ENCODE measurements at places on chromosomes 2 and 18. TPM values are rescaled to one million over a fixed set of nuclear protein-coding genes. Genes with fewer than 3 reads are reported as not detected.

- no peak for DNase-seq
Measured at GRCh38 chr2:227415538-227416424, 28.0 kb upstream of the SCYGR1 start.

DNA sequence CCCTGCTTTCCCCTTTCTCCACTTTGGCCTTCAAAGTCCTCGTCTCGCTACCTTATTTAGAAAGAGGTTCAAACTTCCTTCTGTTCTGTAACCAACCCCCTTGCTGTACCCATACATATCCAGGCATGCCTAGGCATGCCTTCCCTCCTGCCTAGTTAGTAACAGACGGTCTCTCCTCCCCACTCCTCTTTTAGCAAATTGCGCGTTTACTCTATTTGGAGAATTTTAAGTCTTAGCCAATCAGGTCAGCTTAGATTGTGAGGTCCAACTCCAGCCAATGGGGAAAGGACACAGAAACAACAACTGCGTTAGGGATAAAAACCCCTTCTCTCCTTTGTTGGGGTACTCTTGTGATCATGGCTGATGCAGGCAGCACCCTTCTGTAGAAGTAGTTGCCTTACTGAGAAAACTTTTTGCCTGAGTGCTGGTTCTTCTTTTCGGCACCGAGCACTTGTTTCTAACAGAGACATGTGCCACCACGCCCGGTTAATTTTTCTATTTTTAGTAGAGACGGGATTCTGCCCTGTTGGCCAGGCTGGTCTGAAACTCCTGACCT lies 85.9 kb upstream of the FOXI3 start:
- DNase-seq: no peak

GRCh38 chr2:233101141-233101540 lies 41.0 kb downstream of the INPP5D start:
- no peak for DNase-seq

DNA sequence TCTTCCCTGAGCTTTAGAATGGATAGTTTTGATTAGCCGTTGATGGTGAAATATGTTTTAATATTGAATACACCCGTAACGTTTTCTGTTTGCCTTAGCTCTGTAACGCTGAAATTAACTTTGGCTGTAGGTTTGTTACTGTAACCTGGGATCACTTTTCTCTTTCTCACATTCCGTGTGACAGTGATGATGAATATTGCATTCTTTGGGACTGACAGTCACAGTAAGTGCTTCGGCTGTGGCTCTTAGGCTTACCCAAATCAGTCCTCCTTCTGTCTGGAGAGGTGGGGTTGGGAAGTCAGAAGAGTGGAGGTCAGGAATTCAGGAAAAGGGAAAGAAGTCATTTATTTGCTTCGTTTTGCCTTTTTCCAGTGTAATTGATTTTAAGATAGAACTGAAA lies 18.0 kb downstream of the RMC1 start:
- DNase-seq: no peak

- DNase-seq: no peak
Measured at GRCh38 chr2:237459226-237459625, 27.8 kb upstream of the MLPH start.

- DNase-seq: no peak
Measured at GRCh38 chr2:201517094-201517493, 65.6 kb downstream of the STRADB start.

DNA sequence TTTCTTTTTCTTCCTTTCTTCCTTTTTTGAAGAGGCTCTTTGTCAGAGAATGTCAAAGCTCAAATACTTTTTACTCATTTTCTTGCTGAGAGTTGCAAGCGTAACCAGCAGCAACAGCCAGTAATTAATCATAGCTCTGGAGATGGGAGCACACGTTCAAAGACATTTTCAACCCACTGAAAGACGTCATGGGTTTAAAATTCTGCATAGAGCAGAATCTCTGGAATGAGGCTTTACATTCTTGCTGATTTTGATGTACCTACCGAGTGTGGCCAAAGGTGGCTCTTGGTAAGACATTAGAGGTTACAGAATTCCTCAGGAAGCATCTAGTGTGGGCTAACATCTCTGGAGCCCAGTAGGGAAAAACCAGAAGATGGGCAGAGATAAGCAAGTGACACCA lies 292.5 kb downstream of the MTX2 start:
- no peak for DNase-seq

GRCh38 chr18:30455741-30456140 lies 586.8 kb downstream of the DSC3 start:
- DNase-seq: no peak

GRCh38 chr2:126637386-126637785 lies 18.6 kb upstream of the GYPC start:
- DNase-seq: no peak

DNA sequence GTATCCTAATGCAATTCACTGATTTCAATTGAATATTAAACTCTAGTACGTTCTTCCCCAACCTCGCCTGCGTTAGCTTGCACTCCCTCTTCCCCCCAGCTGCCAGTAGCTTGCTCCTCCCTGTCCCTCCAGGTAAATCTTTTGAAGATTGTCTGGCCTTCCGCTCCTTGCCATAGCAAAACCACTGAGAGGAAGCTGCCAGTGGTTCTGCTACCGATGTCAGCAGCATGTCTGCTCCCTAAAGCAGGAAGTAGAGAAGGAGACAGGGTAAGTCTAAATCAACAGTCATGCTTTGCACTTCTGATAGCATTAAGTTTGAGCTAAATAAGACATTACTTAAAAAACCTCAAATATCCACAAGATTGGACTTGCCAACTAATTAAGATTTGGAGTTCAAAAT lies 89.1 kb downstream of the SCN2A start:
- DNase-seq: no peak

GRCh38 chr2:137870682-137871081 lies 93.6 kb upstream of the HNMT start:
- no peak for DNase-seq

DNA sequence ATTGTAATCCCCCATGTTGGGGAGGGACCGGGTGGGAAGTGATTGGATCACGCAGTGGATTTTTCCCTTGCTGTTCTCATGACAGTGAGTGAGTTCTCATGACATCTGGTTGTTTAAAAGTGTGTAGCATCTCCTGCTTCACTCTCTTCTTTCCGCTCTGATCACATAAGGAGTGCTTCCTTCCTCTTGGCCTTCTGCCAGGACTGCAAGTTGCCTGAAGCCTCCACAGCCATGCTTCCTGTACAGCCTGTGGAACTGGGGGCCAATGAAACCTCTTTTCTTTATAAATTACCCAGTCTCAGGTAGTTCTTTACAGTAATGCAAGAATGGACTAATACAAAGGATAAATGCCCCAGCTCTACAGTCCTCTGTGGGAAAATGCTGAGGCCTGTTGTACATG lies 437.5 kb upstream of the NXPH2 start:
- no peak for DNase-seq

DNA sequence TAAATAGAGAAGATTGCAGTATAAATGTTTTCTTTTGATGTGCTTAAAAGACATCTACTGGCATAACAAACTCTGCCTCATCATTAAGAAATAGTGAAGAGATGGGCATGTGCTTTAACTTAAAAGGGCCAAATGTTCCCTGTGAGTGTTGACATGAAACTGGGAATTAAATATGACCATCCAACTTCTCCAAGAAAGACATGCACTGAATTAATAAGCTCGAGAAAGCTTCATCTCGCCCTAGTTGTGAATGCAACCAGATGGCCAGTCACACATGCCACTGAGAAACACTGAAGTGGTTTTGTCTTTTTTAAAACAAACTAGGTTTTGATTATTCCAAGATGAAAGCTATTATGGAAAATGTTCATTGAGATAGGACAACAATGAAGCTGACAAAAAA lies 479.2 kb downstream of the RIT2 start:
- DNase-seq: no peak

GRCh38 chr18:9737472-9738121 lies 29.5 kb downstream of the RAB31 start:
- no peak for DNase-seq

DNA sequence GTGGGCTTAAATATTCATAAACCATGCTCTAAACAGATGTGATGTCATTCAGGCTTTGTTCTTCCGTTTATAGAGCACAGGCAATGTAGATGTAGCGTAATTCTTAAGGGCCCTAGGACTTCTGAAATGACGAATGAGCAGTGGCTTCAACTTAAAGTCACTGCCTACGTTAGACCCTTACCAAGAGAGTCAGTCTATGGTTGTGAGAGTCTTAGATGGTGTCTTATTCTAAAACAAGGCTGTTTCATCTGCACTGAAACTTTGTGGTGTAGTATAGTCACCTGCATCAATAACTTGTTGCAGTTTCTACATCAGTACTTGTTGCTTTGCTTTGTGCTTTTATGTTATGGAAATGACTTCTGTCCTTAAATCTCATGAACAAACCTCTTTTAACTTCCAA lies 56.0 kb downstream of the PIK3C3 start:
- DNase-seq: no peak

DNA sequence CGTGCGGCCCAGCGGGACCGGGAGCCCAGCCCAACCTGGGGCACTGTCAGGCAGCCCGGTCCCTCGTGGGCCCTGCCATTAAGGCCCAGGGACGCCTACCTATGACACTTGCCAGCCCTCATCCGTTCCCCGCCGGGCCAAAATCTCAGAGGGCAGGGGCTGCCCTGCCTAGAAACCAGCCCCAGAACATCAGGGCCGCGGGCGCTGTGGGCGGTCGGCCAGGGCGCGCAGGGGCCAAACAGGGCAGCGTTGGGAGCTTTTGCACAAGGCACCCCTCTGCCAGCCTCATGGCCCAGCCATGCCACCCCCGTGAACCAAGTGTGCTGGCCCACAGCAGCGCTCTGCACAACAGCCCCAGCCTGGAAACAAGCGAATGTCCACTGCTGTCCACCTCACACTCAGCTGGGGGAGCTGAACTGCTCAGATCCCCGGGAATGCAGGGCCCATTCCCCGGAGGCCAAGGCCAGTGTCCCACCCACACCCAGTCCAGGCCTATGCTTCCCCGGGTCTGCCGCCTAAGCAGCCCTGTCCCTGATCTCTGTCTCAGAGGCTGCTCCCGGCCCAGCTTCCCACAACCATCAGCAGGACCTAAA lies 3.5 kb upstream of the NEURL3 start:
- DNase-seq: no peak

DNA sequence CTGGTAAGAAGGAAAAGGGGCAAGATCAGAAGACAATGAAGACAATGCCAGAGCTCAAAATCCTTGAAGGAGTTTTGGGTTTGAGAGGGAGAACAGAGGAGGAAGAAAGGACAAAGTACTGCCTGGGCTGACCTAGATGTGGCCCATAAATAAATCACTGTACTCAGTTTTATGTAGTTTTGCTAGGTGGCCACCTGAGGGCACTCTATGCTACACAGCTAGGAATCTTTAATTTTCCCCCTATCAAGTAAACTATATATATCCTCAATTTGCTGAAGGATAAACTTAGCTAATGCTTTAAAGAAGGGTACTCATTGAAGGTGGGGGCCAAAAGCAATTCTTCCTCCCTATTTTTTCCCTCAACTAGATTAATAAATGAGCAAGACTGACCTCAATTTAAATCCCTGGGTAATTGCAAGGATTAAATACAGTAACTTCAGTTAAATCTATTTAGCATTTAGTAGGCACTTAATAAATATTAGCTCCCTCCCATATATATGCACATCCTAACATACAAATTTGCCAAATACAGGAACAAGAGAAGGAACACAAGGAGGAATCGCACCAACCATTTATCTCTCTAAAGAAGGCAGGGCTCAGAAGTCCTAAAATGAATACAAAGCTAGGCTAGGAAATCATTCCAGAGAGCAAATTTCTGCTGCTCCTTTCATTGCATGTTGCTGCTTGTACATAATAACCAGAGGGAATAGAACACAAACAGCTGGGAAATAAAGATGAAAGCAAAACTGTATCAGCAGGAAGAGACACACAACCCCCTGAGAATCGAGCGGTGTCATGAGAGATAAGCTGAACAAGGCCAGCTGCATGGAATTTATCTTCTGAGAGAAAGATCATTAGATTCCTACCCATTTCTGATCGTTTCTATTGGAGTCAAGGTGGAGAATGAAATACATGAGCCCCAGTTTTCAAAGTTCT lies 540.1 kb downstream of the NRXN1 start:
- no peak for DNase-seq

- DNase-seq: no peak
Measured at GRCh38 chr2:108222261-108222660, 17.5 kb upstream of the SULT1C3 start.

DNA sequence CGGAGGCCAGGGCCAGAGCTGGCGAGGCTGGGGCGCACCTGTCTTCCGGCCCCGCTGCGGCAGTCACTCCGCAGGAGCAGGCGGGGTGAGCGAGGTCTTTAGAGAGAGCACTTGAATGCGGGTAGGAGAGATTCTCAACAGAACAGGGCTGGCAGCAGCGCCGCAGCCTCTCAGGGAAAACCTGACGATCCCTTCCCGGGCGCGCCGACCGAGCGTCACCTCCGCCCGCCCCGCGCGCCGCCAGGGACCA lies 526 bp downstream of the PRKRA start:
- DNase-seq: no peak

GRCh38 chr18:50638884-50639420 lies 79.1 kb downstream of the MAPK4 start:
- no peak for DNase-seq

- peak; percentile 10 for DNase-seq
Measured at GRCh38 chr2:127157651-127158485, 50.9 kb upstream of the BIN1 start.

GRCh38 chr2:41906338-41906725 lies 141.5 kb upstream of the PKDCC start:
- no peak for DNase-seq

DNA sequence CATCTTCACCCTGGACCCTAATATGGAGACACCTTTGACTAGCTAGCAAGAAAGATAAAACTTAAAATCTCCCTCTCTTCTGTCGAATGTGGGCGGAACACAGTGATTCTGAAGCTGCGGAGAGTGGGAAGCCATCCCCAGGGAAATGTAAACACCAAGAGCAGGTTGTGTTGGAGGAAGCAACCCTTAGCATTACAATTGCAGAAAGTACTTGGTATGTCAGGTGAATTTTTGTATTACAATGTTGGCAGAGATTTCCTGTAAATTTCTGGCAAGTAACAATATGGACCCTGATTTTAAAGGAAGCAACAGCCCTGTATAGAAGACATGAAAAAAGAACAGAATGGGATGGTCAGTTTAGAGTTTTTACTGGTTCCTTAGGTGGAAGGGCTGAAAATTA lies 35.8 kb downstream of the TSN start:
- no peak for DNase-seq

Gene CCDC141
- 3.1 TPM for total RNA-seq

Gene CROCC2
- 0.14 TPM for total RNA-seq

Gene HRH4
- 13.9 TPM for total RNA-seq

Gene SLC39A6
- 18.1 TPM for total RNA-seq

Gene CCDC121
- total RNA-seq: 0.25 TPM

Gene SIX2
- total RNA-seq: not detected

Gene IFIH1
- 36.7 TPM for total RNA-seq

Gene TUBA3D
- not detected for total RNA-seq

Gene UCN
- total RNA-seq: 3.6 TPM

Gene UPP2
- not detected for total RNA-seq

Gene RNF138
- total RNA-seq: 76.6 TPM

Gene KIAA2012
- not detected for total RNA-seq

Gene PROC
- total RNA-seq: not detected

Gene UGT1A5
- not detected for total RNA-seq

Gene SLC14A1
- 42.2 TPM for total RNA-seq

Gene NOL4
- not detected for total RNA-seq

Gene KCNG2
- total RNA-seq: not detected

Gene CTLA4
- total RNA-seq: 0.78 TPM

Gene ANKRD62
- not detected for total RNA-seq

All from natural killer cell (primary cell).